ENCODE measurements at places on chromosomes 13 and 19. TPM values are rescaled to one million over a fixed set of nuclear protein-coding genes. Genes with fewer than 3 reads are reported as not detected.

Gene ZNF284
- 0.38 TPM for total RNA-seq

Gene ZNF558
- total RNA-seq: 7.0 TPM

Gene FGF14
- total RNA-seq: not detected

Gene RFPL4AL1
- total RNA-seq: 0.17 TPM

Gene CGB8
- 3.0 TPM for total RNA-seq

Data from A549 treated with AZD2906 at 1 μM for 4 hours (cell line).